CD4-positive, alpha-beta T cell treated with Interleukin-15 for 1 hour (primary cell): ENCODE measurements at places on chromosomes 1 and 21.

- no peak for DNase-seq
These were observed 626 bp downstream of the DYRK3 start for GRCh38 chr1:206635978-206636345.

- no peak for DNase-seq
These were observed 105.8 kb downstream of the TSEN15 start for GRCh38 chr1:184157394-184157742.

- DNase-seq, result no peak
These were observed 309.5 kb downstream of the ASTN1 start for GRCh38 chr1:176854758-176855745.

GRCh38 chr1:24369801-24370200 is 43.8 kb downstream of the STPG1 start:
- DNase-seq, result no peak

DNA sequence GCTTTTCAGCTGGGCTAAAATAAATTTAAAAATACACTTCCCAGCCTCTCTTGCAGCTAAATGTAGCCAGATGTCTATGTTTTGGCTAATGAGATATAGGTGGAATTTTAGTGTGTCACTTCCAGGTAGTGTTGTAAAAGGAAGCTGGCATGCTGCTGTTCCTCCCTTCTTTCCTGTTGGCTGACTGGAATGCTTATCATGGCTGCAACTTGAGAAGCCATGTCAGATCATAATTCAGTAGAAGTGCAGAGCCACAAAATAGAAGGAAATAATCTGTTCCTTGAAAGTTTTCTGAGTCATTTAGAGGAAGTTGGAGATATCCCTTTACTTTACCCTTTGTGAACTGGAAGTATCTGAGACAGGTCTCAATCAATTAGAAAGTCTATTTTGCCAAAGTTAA is 10.9 kb upstream of the RBM15 start:
- DNase-seq, result no peak

DNA sequence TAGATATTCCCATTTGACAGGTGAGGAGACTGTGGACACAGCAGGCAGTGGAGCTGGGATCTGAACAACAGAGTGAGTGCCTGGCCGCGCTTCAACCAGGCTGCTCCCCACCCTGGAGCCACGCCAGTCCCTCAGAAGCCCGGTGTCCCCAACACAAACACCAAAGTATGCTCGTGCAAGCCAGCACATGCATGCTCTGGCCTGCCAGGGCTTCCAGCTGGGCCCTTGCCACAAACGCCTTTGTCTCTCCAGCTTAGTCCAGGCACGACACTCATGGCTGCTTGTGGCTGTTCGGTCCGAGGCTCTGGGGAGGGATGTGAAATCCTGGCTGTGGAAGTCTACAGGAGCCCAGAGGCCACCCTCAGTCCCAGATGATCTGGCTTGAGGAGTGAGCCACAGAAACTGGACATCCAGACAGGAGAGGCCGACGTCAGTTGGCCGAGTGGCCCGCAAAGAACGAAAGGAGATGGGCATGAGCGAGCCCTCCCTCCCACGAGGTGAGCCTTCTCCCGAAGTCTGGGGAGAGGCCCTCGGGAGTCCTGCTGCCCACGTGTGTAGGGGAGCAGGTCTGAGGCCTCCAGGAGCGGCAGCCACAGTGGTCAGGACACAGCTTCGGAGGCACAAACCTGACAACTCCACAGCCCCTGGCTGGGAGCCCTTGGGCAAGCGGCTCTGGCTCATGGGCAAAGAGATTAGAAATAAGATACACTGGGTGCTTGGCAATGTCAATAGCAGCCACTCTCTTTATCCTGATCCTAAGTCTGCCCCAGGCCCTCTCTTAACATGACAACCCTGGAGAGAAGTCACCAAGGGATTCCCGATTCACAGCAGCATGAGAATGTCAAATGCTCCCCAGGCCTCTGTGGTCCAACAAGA is 117.1 kb upstream of the IFFO2 start:
- no peak for DNase-seq

DNA sequence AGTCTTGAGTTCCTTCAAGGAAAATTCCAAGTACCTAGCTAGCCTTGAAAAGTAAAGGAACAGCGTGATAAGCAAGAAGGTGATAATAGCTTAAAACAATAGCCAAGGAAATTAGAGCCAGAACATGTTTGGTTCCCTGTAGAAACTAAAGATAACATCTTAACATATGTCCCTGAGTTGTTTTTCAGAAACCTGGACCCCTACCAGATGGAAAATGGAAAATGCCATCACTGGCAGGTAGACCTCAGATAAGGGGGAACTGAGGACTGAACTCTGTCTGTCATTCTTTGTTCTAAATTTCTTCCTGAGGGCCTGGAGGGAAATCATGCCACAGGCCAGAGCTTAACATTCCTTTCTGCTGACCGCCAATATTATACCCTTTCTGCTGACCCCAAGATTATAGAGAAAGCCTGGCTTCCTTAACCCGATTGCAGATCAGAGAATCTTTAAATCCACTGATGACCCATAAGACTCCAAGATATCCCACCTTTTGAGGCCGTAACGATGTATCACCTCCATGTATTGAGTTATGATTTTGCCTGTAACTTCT is 23.4 kb downstream of the CNIH3 start:
- DNase-seq, result no peak

DNA sequence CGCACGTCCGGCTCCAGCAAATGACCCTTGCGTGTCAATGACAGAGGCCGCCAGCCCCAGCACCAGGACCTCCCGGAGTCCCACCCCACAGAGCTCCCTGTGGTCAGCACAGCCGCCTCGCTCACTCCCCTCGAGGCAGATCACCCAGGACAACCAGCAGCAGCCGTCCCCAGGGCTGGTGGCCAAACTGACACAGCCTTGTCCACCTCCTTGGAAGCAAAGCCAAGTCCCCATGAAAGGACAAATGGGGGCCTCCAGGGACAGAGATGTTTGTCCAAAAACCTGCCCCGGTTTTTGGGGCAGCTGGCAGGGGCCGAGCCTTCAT is 2.1 kb downstream of the KRTAP10-10 start:
- DNase-seq, result no peak

- peak; percentile 59 for DNase-seq
These were observed at the start of gene DOP1B for GRCh38 chr21:36156815-36157670. TSS of gene DOP1B (plus strand) at chr21:36156824. CDS start at chr21:36164734, 7,910 bp downstream.

GRCh38 chr1:219518168-219518906 is 94.6 kb downstream of the ZC3H11B start:
- DNase-seq, result no peak

DNA sequence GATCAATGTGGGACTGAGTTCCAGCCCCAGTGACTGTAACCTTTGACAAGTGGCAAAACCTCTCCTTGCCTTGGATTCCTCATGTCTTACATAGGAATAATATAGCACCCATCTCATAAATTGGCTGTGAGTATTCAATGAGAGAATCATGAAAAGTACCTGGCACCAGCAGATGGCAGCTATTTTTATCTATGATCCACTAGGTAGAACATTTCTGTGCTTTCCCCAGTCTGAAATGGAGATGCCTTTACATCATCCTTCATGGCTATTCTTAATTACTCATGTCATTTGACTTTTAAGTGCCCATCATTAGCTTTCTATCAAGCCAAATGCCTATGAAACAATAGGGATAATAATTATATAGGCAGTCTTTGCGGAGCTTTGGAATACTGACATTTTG is 130.1 kb downstream of the TGFB2 start:
- DNase-seq, result no peak

DNA sequence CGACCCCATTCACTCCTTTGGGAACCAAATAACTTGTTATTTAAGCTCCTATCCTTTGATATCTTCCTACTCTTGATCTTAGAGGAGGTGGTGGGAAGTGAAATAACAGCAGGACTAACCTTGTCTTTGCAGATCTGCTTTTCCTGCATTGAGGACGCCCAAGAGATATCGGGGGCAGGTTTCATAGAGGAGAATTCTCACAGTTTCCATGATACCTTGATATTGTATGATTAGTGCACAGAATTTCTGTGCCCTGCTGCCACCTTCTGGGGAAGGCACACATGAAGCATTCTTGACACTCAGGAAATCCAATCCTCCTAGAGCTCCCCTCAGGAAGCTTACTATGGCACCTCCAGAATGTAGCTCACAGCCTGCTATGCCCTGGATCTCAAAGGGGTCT is 1.6 kb downstream of the CD1B start:
- peak; percentile 20 for DNase-seq

DNA sequence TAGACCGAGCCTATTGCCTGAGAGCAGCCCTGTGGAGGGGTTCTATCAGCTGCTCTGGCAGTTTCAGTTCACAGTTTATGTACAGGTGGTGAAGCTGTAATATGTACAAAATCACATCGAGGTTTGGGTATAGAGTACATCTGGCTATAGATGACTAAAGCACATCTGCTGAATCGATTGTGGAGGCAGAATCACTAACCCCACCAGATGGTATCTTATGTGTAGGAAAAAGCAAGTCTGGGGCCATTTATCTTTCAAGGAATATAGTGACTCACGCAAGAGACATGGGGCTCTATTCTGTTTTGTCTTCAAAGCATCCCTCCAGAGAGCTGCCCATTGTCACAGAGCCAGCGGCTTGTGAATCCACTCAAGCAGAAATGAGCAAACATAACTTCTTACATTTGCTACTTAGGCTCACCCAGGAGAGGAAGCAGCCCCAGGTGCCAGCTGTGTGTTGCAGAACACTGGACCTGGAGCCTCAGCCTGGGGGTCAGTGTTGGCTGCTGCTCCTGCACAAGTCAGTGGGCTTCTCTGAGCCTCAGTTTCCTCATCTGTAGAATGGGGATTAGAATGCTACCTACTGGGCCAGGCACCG is 21.3 kb downstream of the MIIP start:
- DNase-seq, result peak; percentile 31

DNA sequence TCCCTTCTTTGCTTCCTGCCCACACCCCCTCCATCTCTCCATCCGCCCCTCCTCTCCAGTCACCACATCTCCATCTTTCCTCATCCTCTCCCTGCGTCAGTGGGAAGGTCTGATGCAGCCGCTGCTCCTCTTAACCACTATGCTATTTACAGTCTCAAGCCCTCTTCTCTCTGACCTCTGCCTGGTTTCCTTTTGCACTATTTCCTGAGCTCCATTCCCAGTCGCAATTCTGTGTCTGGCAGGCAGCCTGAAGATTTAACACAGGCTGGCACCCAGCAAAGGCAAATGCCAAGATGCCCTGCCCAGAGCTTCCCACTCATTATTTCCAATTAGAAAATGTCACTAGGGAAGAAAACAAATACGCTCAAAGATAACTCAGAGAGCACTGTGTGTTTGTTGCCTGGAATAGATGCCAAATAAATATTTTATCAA is 89.6 kb upstream of the LPGAT1 start:
- no peak for DNase-seq
